ENCODE measurements at places on chromosomes 1 and 21. TPM values are rescaled to one million over a fixed set of nuclear protein-coding genes. Genes with fewer than 3 reads are reported as not detected.

The RXFP4 gene
- total RNA-seq, result not detected

The SLC30A2 gene
- not detected for total RNA-seq

The COA7 gene
- 9.9 TPM for total RNA-seq

The NPPB gene
- not detected for total RNA-seq

The IGSF5 gene
- not detected for total RNA-seq

The ST6GALNAC3 gene
- 9.5 TPM for total RNA-seq

The S100A3 gene
- total RNA-seq, result 25.0 TPM

The TEX38 gene
- not detected for total RNA-seq

The OVAAL gene
- total RNA-seq, result not detected

The KRTAP21-2 gene
- total RNA-seq, result not detected

The AGBL4 gene
- total RNA-seq, result not detected

The CACNA1E gene
- total RNA-seq, result not detected

The SLC22A15 gene
- 7.3 TPM for total RNA-seq

The TSPEAR gene
- not detected for total RNA-seq

The ETV3 gene
- total RNA-seq, result 11.8 TPM

The LTN1 gene
- 23.4 TPM for total RNA-seq

The PLD5 gene
- 12.2 TPM for total RNA-seq

The CR1 gene
- total RNA-seq, result 5.0 TPM

The CBR3 gene
- 19.3 TPM for total RNA-seq

The DCST1 gene
- not detected for total RNA-seq

The RASSF5 gene
- 22.8 TPM for total RNA-seq

The KCNK2 gene
- 0.28 TPM for total RNA-seq

Measured in thoracic aorta (tissue), 2 donors.